ENCODE measurements at places on chromosomes 5 and 9. TPM values are rescaled to one million over a fixed set of nuclear protein-coding genes. Genes with fewer than 3 reads are reported as not detected.

The SSNA1 gene
- 73.0 TPM for total RNA-seq

The OTP gene
- not detected for total RNA-seq

The ARL10 gene
- total RNA-seq = 5.7 TPM

The NIPSNAP3A gene
- total RNA-seq = 25.3 TPM

The FBXL7 gene
- total RNA-seq = 13.6 TPM

The SLC34A1 gene
- not detected for total RNA-seq

The LCP2 gene
- not detected for total RNA-seq

DNA sequence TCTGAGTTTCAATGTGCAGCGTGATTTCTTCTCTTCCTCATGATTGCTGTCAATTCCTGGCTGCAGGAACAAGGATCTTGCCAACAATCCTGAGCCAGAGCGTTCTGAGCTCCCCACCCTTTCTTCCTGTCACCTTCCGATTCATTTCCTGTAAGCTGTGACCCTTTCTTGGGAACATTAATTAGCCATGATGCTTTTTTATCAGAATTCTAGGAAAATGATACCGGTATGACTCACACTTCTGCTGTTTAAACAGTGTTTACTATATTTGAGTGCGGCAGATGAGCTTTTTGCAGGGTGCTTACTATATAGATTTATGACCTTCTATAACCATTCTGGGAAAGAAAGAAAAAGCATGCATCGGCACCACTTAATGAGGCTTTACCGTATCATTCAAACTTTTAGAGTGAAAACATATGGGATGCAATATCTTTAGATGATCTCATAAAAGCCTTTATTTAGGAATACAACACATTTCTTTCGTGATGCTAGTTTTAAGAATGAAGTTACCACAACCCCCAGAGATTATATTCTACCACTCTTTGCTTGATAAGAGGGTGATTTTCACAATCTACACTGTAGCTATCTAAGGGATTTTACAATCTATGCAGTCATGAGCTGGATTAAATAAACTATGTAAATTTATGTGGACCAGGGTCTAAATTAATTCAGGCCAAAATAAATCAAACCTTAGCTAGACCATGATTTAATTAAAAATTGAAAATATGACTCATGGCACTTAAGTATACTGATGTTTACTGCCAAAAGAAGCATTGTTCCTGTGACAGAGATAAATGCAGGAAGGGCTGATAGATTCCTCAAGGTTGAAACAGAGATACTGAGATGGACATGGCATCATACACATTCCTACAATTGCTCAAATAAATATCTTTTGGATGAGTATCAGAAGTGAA lies 38.0 kb upstream of the OSMR start:
- H3K27me3 ChIP-seq = no peaks in the 10 kb centered on the region
- no peak for DNase-seq
- H3K4me3 ChIP-seq = no peak overlapping the region
- H3K4me1 ChIP-seq = peaks cover 10% of the 10 kb centered on the region

DNA sequence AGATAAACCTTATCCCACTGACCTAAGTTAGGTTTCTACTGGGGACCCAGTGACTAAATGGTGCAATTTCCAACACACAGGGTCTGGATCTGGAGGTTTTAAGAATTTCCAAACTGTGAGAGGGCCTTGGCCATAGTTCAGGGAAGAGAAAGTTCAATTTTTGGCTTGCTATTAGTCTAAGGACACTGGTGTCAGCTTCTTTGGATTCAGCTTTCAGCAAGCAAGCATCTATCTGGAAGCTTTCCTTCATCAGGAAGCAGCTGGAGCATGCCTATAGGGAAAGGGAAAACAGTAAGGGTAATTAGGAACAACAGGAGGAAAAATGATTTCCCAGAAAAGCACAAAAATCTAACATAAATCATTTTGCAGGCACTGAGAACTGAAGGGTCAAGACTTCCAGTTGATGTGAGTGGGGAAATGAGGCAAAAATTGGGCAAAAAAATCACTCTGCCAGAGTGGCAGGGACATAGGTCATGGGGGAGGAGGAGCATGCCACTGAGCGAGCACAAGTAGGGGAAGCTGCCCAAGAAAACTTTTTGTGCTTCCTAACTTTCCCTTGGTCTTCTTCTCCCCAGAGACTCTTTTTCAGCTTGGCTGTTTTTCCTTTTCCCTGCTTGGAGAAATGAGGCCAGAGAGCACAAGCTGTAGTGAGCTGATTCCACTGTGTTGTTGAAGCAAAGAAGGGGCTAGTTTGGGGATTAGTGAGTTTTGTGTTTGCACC lies 299.6 kb downstream of the FGF10 start:
- no peaks in the 10 kb centered on the region for H3K4me1 ChIP-seq
- H3K36me3 ChIP-seq = no peaks in the 10 kb centered on the region
- no peak overlapping the region for H3K27ac ChIP-seq
- H3K27me3 ChIP-seq = peaks cover 3% of the 10 kb centered on the region

DNA sequence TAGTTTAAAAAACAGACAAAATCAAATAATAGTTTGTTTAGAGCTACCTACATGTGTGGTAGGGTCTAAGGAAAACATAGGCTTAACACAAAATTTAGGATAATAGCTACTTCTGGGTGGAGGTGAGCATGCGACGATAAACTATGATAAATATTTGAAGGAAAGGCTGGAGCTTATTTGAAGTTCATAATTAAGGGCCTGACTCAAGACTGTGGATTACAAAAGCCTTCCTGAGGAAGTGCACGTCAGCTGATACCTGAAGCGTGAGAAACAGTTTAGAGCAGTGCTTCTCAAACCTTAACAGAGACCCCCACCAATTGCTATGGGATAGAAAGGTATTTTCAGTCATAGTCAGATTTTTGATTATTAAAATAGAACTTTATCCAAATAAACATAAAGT lies 20.4 kb upstream of the UBLCP1 start:
- no peak for DNase-seq
- no peak overlapping the region for H3K4me3 ChIP-seq
- no peaks in the 10 kb centered on the region for H3K27me3 ChIP-seq
- no peaks in the 10 kb centered on the region for H3K36me3 ChIP-seq

- no peak overlapping the region for H3K27ac ChIP-seq
- DNase-seq = no peak
- H3K4me3 ChIP-seq = no peak overlapping the region
- peaks cover 3% of the 10 kb centered on the region for H3K36me3 ChIP-seq
- no peaks in the 10 kb centered on the region for H3K27me3 ChIP-seq
Measured at GRCh38 chr9:87674565-87675299, 51.2 kb upstream of the CTSL start.

DNA sequence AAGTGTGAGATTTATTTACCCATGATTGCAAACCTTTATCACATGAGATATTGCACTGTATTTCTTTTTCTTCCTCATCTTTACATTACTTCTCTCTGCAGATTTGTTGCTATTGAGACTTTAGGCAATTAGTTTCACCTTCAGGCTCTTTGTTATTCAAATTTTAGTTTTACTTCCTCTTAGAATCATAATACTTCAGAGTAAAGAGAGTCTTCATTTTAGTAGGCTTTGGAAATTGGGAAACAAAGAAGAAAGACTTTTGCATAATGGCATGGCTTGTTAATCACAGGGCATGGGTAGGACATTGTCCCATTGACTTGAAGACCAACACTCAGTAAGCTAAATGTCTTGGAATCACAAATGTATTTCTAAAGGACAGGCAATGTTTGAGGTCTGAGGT lies 1.2 kb upstream of the PCDHGA5 start:
- no peak overlapping the region for H3K4me3 ChIP-seq
- no peak for DNase-seq
- no peak overlapping the region for H3K27ac ChIP-seq
- H3K36me3 ChIP-seq = peaks cover 73% of the 10 kb centered on the region

DNA sequence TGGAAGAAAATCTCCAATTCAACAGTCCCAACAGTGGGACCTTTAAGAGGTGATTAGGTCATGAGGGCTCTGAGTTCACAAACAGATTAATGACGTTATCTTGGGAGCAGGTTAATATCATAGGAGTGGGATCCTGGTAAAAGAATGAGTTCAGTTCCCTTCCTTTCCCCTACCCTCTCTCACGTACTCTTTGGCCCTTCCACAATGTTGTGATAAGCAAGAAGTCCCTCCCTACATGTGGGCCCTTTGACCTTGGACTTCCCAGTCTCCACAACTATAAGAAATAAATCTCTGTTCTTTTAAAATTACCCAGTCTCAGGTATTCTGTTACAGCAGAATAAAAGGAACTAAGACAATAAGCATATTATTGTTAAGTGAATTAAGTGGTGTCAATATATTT lies 37.8 kb downstream of the SLC38A9 start:
- DNase-seq = no peak
- no peaks in the 10 kb centered on the region for H3K4me1 ChIP-seq
- no peaks in the 10 kb centered on the region for H3K27me3 ChIP-seq
- no peak overlapping the region for H3K27ac ChIP-seq
- H3K36me3 ChIP-seq = no peaks in the 10 kb centered on the region
- H3K4me3 ChIP-seq = no peak overlapping the region

- H3K27ac ChIP-seq = no peak overlapping the region
- H3K4me1 ChIP-seq = no peaks in the 10 kb centered on the region
- no peaks in the 10 kb centered on the region for H3K27me3 ChIP-seq
- no peak overlapping the region for H3K4me3 ChIP-seq
Measured at GRCh38 chr9:12416716-12417115, 276.5 kb upstream of the TYRP1 start.

- H3K36me3 ChIP-seq = no peaks in the 10 kb centered on the region
- no peaks in the 10 kb centered on the region for H3K27me3 ChIP-seq
- no peak overlapping the region for H3K4me3 ChIP-seq
- no peak overlapping the region for H3K27ac ChIP-seq
- DNase-seq = no peak
Measured at GRCh38 chr9:3936520-3937235, 363.2 kb downstream of the GLIS3 start.

- H3K36me3 ChIP-seq = no peaks in the 10 kb centered on the region
- no peaks in the 10 kb centered on the region for H3K27me3 ChIP-seq
- DNase-seq = no peak
- H3K4me1 ChIP-seq = no peaks in the 10 kb centered on the region
Measured at GRCh38 chr5:9373571-9373970, 172.3 kb downstream of the SEMA5A start.

DNA sequence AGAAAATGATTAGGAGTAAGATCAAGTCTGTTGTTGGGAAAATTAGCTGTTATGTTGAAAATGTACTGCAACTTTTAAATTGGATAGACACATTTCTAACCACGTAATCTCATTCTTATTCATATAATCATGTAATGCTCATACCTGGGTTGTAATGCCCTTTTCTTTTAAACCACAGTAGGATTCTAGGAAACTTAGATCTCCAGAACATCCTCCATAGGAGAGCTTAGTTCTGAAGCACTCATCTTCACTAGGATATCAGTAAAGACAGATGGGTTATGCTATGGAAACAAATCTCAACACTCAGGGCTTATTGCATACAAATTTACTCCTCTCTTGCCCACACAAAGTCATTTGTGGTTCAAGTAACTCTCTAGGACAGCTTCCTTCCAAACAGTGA lies 34.8 kb upstream of the ANXA1 start:
- H3K4me1 ChIP-seq = peaks cover 3% of the 10 kb centered on the region
- H3K4me3 ChIP-seq = no peak overlapping the region
- no peaks in the 10 kb centered on the region for H3K36me3 ChIP-seq
- no peak overlapping the region for H3K27ac ChIP-seq
- DNase-seq = no peak

- H3K27ac ChIP-seq = no peak overlapping the region
- H3K4me1 ChIP-seq = no peaks in the 10 kb centered on the region
- no peaks in the 10 kb centered on the region for H3K27me3 ChIP-seq
- no peak overlapping the region for H3K4me3 ChIP-seq
- no peaks in the 10 kb centered on the region for H3K36me3 ChIP-seq
Measured at GRCh38 chr9:76609285-76610010, 150.5 kb downstream of the GCNT1 start.

DNA sequence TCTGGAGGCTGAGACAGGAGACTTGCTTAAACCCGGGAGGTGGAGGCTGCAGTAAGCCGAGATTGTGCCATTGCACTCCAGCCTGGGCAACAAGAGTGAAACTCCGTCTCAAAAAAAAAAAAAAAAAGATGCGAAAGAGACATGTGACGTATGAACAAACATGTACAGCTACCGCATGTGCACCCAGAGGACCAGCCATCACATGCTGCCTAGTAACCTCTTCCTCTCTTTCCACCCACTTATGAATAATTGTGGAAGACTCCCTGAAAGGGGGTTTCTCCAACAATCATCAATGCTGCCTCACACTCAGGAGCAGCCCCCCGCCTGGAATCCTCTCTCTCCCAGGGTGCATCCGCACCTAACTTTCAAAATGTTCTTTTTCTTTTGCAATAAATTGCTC lies 2.2 kb downstream of the SARDH start:
- H3K4me1 ChIP-seq = peaks cover 17% of the 10 kb centered on the region
- no peak overlapping the region for H3K27ac ChIP-seq
- H3K36me3 ChIP-seq = no peaks in the 10 kb centered on the region
- no peaks in the 10 kb centered on the region for H3K27me3 ChIP-seq

DNA sequence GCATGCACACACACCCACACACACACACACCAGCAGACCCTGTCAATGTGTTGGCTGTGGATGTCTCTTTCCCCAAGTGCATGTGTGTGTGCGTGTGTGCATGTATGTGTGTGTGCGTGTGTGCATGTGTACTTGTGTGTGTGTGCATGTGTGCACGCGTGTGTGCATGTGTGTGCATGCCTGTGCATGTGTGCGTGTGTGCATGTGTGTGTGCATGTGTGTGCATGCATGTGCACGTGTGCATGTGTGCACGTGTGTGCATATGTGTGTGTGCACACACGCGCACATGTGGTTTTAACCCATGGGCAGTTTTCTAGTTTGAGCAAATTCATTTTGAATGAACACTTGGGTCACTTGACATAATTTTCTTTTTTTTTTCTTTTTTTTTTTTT lies 268.8 kb upstream of the IRX1 start:
- no peaks in the 10 kb centered on the region for H3K36me3 ChIP-seq
- no peak overlapping the region for H3K4me3 ChIP-seq
- no peaks in the 10 kb centered on the region for H3K27me3 ChIP-seq
- H3K4me1 ChIP-seq = no peaks in the 10 kb centered on the region
- DNase-seq = no peak

DNA sequence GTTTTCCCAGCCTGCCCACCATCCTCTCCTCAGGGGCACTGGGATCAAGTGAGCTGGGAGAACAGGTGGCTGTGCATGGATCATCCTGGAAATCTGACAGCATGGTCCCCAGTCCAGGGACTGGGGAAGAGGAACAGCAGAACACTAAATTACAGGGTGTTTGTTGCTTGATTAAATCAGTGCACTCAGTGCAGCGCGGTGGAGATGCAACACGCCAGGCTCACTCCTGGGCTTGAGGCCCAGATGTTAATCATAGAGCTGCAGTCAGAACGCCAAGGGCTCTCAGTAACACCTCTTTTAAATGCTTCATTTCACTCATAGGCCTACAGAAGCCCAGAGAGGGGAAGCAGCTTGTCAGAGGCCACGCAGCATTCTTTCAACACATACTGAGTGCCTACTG lies 14.2 kb upstream of the LARP1 start:
- peak; percentile 24 for DNase-seq
- no peaks in the 10 kb centered on the region for H3K27me3 ChIP-seq
- peaks cover 12% of the 10 kb centered on the region for H3K4me1 ChIP-seq
- H3K27ac ChIP-seq = no peak overlapping the region
- H3K36me3 ChIP-seq = no peaks in the 10 kb centered on the region
- no peak overlapping the region for H3K4me3 ChIP-seq

GRCh38 chr5:103669615-103670014 lies 107.0 kb upstream of the NUDT12 start:
- H3K4me3 ChIP-seq = no peak overlapping the region
- no peaks in the 10 kb centered on the region for H3K4me1 ChIP-seq
- H3K27ac ChIP-seq = no peak overlapping the region
- H3K36me3 ChIP-seq = no peaks in the 10 kb centered on the region
- DNase-seq = no peak

GRCh38 chr9:107933097-107933496 lies 443.5 kb upstream of the KLF4 start:
- no peak for DNase-seq
- no peaks in the 10 kb centered on the region for H3K27me3 ChIP-seq
- H3K4me1 ChIP-seq = no peaks in the 10 kb centered on the region
- H3K27ac ChIP-seq = no peak overlapping the region
- no peak overlapping the region for H3K4me3 ChIP-seq
